ENCODE measurements at places on chromosomes 4 and X. TPM values are rescaled to one million over a fixed set of nuclear protein-coding genes. Genes with fewer than 3 reads are reported as not detected.
A peak's percentile ranks its signal among the peaks of the same experiment; 100 is the strongest.

- no peak for DNase-seq
Observed at GRCh38 chrX:10198254-10198653, 41.5 kb downstream of the CLCN4 start.

DNA sequence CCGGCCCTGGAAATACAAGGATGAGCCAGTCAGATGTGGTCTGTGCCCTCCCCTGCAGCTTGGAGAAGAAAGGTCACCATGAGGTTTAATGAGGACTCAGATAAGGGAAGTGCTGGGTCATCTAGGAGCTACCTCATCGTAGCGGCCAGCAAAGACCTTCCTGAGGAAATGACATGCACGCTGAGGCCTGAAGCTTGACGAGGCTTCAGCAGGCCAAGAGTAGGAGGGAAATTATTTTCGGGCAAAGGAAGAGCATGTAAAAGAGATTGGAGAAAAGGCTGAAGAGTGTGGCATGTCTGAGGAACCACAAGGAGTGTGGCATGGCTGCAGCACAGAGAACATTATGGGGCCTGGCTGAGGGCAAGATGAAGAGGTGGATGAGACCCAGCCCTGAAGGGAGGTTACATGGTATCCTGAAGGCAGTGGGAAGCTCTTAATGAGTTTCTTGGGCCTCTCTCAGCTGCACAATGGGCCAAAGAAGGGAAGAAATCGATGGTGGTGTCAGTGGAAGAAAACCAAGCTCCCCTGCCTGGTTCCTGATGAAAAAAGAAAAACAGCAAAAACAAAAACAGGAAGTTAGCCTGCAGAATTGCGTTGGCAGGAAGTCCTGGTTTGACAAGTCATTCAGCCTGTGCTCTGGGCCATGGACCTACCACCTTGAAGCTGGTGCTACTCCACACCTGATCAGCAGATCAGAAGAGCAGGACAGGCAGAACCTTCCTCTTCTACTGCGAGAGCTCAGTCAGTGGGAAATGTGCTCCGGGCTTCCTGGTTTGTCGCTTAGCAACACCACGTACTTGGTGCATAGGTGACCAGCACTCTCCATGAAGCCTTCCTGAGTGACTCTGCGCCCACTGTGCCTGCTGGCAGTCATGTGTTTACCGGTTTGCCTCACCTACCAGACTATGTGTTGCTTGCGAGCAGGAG, 134.5 kb upstream of the KLF3 start:
- DNase-seq: peak; percentile 82

GRCh38 chr4:45944000-45944399, 179.9 kb downstream of the GABRG1 start:
- DNase-seq: no peak

DNA sequence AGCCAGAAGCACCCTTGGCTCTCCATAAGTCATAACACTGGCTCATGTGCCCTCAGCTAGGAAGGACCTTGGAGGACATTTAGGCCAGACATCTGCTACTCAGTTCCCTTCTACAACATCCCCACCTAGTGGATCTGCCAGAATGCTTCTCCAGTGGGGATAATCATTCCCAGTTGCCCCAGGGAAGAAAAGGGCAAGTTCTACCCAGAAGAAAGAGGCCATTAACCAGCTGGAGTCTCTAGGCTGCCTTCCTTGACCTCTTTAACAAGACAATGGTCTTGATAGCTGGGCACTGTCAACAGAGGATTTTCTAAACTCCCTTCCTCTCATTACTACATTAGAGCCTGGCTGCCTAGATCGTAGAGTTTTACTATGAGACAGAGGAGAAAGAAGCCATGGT, 42.0 kb downstream of the LGI2 start:
- DNase-seq: no peak

DNA sequence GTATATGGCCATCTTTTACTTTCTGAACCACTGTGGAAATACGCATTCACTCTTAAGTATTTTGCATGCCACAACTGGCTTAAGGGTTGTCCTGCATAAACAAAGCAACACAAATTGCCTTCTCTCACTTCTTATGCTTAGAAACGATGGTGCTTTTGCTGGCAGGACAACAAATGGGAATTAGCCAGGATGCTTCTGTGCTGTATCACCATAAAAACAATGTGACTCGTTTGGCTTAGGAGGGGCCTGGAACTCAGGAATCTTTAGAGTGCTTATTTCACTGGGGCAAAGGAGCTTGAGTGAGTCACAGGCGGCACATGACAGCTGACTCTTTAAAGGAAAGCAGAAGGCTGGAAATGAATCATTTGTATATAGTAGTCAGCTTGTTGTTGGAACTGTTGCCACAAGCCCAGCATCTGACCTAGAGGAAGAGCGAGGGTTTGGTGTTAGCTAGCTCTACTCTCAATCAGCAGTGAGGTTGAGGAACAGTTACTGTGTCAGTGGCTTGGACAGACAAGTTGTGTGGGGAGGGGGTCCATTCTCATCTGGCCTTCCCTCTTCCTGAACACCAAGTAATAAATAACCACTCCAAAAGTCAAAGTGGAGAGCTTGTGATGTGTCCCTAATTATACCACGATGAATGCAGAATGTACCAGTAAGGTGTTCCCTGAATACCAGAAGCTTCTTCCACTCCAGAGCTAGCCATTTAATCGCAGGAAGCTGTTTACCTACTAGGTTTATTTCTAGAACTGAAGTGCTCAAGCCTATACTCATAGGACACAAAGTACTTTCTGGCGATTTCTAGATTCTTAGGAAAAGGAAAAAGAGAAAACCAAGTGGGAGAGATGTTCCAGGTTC, 293.1 kb downstream of the CAMK2D start:
- peak; percentile 52 for DNase-seq

Gene LRIT3
- total RNA-seq: not detected

Gene TRIM60
- not detected for total RNA-seq

DNA sequence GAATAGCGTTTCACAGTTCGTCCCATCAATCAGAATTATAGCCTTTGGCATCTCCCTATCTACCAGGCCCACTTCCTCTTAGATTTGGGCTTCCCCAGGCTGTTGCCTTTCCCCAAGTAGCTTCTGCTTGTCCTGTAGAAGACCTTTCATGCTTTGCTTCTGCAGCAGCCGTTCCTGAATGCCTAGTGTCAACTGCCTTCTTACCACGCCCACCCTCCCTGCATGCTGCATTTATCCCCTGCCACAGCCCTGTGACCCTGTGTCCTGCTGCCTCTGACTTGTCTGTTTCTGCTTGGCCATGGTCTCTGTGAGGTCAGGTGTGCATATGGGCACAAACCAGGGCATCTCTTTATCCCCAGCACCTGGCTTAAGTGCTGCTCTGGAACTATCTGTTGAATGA, 56.3 kb downstream of the HTT start:
- DNase-seq: no peak

Gene MTM1
- 12.4 TPM for total RNA-seq

DNA sequence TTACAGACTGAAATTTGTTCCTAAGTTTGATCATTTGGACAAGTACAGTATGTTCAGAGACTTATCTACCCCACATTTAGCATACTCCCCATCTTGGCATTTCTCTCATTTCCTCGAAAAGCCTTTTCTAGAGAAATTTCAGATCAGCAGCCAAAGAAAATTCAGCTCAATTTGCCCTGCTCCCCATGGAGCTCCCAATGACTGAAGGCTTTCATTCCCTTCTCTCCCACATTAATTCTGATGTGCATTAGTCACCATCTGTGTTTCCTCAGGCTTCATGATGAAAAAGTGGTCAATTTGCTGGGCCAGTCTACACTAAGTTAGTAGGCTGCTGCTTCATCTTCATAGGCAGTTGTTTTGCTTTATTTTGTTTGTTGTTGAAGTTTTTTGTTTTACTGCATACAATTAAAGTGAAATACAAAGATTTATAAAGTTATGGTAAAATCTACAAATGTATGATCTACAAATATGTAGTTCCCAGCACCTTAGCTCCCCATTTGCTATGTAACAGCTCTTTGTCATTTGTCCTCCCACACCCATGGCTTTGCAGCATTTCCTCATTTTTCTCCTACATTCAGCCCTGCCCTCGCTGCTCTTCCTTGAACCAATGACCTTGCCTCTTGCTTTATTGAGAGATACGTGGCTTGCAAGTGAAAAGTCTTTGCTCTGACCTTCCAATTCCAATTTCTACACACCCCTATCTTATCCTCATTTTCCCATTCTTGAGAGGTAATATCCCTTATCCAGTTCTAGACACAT, 193.9 kb downstream of the ANAPC10 start:
- DNase-seq: no peak

DNA sequence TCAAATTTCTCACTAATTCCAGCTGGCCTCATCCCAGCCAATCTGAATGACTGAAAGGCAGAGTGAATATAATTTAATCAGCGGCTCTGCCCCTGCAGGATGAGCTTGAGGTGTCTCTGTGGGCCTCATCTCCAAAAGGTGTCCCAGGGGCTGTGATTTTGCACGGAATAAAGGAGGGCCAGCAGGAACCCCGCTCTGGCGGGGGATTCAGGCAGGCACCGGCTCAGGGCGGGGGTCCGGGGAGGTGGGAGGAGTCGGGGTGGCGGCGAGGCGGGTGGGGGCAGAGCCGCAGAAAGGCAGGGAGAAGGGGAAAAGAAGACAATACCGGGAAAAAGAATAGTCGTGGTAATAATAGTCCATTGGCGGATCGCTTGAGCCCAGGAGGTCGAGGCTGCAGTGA, 16.0 kb upstream of the ERCC6L start:
- no peak for DNase-seq

Gene F9
- not detected for total RNA-seq

- no peak for DNase-seq
Observed at GRCh38 chr4:130646886-130647285, 1550.9 kb downstream of the C4orf33 start.

Gene KIT
- total RNA-seq: 4.4 TPM

- DNase-seq: no peak
Observed at GRCh38 chr4:57136281-57136680, 26.1 kb upstream of the IGFBP7 start.

GRCh38 chr4:132076829-132077228, 1072.3 kb upstream of the PCDH10 start:
- no peak for DNase-seq

- no peak for DNase-seq
Observed at GRCh38 chrX:96770315-96770714, 85.7 kb downstream of the DIAPH2 start.

Gene GYPA
- total RNA-seq: not detected

GRCh38 chr4:139301113-139301820, at the start of gene NAA15:
TSS of gene NAA15 (plus strand) at chr4:139301505. CDS start at chr4:139301778, 273 bp downstream.
- DNase-seq: peak; percentile 99

DNA sequence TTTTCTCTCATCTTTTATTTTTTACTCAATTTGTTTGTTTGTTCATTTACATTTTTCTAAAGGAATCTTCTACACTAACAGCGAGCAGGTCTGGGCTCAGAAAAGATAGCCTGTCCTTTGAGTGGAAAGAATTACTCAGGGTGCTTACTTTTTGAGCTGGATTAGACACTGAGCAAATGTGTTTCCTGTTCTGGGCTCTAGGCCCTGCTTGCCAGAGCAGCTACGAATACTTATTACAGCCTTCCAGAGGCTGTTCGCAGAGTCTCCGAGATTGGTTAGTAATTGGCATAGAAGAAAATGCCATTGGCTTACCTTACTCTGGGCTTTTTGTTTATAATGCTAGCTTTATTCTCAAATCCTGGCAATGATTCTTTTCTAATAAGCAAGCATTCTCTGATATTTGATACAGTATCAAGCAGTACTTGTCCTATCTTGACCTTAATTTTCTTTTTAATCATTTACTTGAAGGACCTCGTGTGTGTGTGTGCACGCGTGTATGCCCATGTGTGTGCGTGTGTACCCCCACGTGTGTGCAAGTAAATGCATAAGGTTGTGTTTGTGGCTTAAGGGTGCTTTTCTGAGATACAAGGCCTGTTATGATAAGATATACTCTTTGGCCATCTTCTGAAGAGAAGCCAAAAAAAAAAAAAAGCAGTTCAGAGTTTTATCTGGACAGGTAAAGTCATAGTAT, 76.2 kb upstream of the GRXCR1 start:
- DNase-seq: no peak

- DNase-seq: no peak
Observed at GRCh38 chrX:55648434-55648833, 25.2 kb downstream of the FOXR2 start.

DNA sequence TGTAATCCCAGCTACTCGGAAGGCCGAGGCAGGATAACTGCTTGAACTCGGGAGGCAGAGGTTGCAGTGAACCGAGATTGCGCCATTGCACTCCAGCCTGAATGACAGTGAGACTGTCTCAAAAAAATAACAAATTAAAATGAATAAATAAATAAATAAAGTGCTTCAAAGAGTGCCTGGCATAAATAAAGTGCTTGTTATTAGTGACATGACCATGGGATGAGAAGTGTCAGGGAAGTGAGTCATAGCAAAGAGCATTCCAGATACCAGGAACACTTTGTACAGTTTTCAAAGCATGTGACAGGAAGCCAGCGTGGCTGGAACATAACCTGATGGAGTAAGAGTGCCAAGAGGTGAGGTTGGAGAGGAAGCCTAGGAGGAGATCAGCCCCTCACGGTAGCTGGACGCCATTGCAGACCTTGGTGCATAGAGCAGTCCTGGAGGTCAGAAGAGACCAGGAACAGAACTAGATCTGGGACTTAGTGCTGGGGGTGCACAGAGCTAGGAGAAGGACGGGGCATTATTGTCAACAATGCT, 6.0 kb upstream of the WDR13 start:
- DNase-seq: peak; percentile 69

- DNase-seq: no peak
Observed at GRCh38 chr4:145154573-145154972, 25.8 kb downstream of the OTUD4 start.

Gene ESX1
- not detected for total RNA-seq

GRCh38 chrX:75546724-75547511, 24.1 kb upstream of the ZDHHC15 start:
- DNase-seq: no peak

DNA sequence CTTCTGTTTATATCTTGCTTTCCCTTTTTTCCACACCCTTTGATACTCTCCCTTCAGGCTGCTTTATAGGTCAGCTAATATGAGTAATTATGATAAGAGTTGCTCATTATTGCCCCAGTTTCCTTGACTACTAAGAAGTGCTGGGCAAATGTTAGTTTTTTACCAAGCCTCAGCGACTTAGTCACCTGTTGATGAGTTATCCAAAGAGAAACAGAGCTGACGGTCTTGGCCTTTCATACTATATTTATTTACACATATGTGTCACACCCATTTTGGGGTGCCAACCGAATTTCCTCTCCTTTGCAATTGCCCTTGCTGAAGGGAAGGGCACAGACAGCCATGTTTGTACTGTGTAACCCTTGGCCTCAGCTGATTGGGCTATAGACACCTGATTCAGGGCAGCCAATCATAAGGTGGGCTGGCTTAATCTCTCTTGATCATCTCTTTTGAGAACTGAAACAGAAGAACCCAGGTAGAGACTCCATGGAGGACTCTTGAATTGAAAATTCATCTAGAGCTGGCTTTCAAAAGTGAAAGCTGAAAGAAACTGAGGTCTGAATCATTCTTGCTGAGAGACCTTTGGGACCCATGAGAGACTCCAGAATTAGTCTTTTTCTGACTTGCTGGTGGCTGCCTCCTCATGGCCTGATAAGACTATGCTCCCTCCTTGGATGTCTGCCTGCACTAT, 111.7 kb upstream of the RPS6KA3 start:
- peak; percentile 69 for DNase-seq

Data from Peyer's patch (tissue), 4 donors.